ENCODE measurements at places on chromosomes 5 and 9. TPM values are rescaled to one million over a fixed set of nuclear protein-coding genes. Genes with fewer than 3 reads are reported as not detected.

- DNase-seq = no peak
Observed at GRCh38 chr9:6884101-6884500, 126.3 kb downstream of the KDM4C start.

Gene FOXD4L5
- total RNA-seq = 0.29 TPM

GRCh38 chr5:132098151-132098594 is 24.6 kb downstream of the CSF2 start:
- no peak for DNase-seq

- DNase-seq = no peak
Observed at GRCh38 chr5:52378237-52378636, 409.5 kb upstream of the ITGA1 start.

DNA sequence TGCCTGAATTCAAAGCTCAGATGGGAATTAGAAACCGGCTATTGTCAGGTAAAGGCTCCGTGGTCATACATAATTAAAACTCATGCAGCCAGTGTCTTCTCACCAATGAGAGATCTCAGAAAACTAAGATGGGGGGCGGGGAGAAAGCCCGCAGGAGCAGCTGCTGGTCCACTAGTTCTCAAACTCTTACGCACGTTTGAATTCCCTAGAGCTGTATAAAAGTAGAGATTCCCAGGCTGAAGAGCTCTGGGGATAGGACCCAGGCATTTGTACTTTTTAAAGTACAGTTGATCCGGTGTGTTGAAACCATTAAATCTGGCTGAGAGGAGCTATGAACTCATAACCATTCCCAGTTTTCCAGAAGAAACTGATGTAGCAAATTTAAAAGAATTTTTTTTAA is 68.5 kb downstream of the FRMD3 start:
- no peak for DNase-seq

DNA sequence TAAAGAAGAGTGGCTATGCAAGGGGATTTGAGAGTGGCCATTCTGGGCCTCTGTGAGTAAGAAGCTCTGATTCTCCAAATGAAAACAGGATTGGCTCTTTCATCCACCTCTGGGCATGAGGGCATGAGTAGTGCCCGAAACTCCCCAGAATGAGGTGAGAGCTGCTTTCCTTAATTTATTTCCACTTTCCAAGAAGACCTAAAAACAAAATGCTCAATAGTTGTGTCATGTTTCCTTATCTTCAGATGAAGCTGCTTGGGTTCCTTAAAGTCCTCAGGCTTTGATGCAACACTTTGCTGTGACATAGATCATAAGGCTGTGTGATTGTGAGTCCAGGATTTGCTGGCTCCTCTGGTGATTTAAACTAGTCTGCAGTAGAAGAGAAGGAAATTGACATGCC is 3.1 kb upstream of the ZCCHC10 start:
- DNase-seq = no peak

- no peak for DNase-seq
Observed at GRCh38 chr5:88824892-88825583, 57.9 kb downstream of the MEF2C start.

GRCh38 chr9:36999728-37000333 is 34.2 kb downstream of the PAX5 start:
- no peak for DNase-seq

Gene SH3TC2
- total RNA-seq = 2.2 TPM

GRCh38 chr5:139885857-139886208 is 90.2 kb downstream of the PSD2 start:
- DNase-seq = no peak

DNA sequence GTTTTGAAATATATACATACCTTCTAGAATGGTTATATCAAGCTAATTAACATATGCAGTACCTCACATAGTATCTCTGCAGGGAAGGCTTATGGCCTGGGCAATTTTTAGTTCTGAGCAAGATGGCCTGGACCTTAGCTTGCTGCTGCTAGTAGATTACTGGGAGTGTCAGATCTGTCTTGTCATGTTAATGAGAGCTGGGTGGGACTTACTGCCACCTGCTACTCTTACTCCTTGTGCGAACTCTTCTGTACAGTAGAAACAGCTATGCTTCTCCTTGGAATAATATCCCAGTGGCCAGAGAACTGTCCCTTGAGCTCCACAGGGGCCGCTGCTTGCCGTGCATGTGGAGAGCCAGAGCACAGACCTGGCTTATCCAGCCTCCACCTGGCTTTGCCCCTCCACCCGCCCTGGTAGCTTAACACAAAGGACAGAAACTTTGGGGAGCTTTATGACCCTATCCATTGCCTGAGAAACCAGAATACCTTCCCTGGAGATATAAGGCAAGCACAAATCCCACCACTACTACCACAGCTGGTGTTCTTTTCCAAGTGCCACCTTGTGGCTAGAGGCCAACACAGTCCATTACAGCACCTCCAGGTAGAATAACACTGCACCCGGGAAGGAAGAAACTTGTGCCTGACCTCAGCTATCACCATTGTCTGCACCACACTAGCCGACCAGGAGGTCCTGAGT is 74.4 kb upstream of the RUSC2 start:
- no peak for DNase-seq

DNA sequence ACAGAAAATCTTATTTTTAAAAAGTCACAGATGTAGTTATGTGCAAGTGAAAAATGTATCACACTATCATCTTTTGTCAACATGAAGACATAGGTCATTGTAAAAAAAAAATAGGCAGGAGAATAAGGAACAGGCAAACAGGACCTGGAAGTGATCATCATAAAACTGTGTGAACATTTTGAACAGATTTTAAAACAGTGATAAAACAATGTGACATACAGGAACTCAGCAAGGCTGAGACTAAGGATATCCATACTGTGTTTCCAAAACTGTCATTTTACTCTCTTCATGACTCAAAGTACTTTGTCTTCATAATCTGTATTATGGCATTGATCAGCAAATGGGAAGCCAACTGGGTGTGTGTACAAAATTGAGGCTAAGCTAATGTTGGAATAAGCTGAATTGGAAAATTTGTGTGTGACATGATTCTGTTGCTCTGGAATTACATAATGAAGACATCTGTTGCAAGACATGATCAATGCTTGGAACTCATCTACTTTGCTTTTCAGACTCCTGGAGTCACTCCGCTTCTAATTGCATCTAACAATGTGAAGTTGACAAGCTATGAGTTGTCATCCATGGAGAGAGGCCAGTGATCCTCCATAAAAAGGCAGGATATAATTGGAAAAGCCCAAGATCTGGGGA is 978.7 kb upstream of the NUDT12 start:
- DNase-seq = no peak

DNA sequence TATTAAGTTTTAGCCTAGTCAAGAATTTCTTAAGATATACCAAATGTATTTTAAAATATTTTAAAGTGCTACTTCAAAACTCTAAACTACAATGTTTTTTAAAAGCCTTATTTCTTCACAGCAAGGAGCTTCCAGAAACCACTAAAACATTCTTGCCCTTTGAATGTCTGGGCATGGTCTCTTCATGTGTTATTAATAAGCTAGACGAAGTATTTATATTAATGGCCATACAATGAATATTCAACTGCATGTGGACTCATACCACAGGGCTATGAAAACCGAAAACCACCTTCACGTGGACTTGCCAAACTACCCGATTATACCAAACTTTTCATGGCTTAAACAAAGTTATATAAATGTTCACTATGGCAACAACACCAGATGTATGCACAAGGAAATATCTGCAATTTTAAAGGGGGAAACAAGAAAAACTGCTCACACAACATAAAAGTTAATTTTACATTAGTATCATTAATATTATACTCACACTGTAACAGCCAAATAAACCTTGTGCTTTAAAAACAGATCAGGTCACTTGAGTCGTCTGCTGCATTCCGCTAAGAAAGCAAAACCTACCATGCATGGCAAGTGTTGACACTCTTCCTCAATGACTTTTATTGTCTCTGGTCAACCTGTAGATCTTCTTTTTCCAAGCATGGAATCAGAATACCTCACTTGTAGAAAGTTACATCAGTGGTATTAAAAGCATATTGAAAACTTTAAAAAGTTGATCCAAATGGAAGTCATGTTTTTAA is 246.3 kb downstream of the BNC2 start:
- DNase-seq = no peak

Gene IL4
- total RNA-seq = not detected

- DNase-seq = no peak
Observed at GRCh38 chr9:118533850-118534249, 829.6 kb downstream of the TLR4 start.

DNA sequence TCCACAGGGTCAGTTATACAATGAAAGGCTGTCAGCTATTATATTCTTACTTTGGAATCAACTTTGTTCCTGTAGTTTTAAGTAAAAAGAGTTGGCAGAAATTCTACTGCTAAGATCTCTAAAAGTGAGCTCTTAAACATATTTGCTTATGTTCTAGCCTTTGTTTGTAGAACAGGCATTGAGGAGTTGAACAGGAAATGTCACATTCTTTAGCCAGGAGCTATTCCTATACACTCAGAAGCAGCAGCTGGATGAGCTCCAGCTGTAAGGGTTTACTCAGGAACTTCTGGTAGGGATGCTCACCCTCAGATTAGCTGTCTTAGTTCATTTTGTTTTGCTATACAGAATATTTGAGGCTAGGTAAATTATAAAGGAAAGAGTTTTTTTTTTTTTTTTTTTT is 22.4 kb upstream of the SPINK14 start:
- peak; percentile 24 for DNase-seq

Gene SNCAIP
- total RNA-seq = 2.7 TPM

Gene CDH9
- total RNA-seq = not detected

Gene TAF1L
- total RNA-seq = not detected

Gene ARL14EPL
- not detected for total RNA-seq

Gene SPATA6L
- total RNA-seq = 4.9 TPM

- DNase-seq = no peak
Observed at GRCh38 chr5:102368392-102368791, 72.3 kb upstream of the SLCO4C1 start.

Gene BAAT
- not detected for total RNA-seq

Gene SLC1A1
- total RNA-seq = 37.0 TPM

Gene LOX
- 4.6 TPM for total RNA-seq

- DNase-seq = no peak
Observed at GRCh38 chr5:115684513-115685037, 58.7 kb upstream of the TMED7 start.

- DNase-seq = no peak
Observed at GRCh38 chr9:95266649-95267048, 50.9 kb downstream of the FANCC start.

GRCh38 chr9:87500491-87501270 is 3.0 kb downstream of the DAPK1 start:
- no peak for DNase-seq

DNA sequence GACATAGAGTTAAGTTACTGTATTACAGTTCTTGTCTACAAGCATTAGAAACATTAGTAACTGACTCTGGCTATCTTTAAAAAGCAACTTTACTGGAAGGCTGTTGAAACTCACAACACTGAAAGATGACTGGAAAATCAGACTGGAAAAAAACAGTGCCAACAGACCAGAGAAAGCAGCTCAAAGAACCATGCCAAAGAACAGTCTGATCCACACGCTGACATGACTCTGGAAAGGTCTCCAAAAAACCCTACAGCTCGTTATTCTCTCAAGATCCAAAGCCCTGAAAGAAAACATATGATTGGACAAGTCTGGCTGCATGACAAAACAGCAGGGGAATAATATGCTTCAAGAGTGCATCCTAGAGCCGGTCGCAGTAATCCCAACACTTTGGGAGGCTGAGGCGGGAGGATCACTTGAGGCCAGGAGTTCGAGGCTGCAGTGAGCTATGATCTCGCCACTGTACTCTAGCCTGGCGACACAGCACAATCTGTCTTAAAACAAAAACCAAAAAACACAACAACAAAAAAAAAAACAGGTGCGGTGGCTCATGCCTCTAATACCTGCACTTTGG is 5.6 kb downstream of the GOLPH3 start:
- DNase-seq = no peak

Gene C5orf58
- not detected for total RNA-seq

- DNase-seq = no peak
Observed at GRCh38 chr5:60184606-60185005, 291.1 kb upstream of the PDE4D start.

GRCh38 chr9:79616013-79616412 is 44.2 kb downstream of the TLE4 start:
- DNase-seq = no peak

- DNase-seq = no peak
Observed at GRCh38 chr9:109258481-109259302, 62.2 kb downstream of the EPB41L4B start.

DNA sequence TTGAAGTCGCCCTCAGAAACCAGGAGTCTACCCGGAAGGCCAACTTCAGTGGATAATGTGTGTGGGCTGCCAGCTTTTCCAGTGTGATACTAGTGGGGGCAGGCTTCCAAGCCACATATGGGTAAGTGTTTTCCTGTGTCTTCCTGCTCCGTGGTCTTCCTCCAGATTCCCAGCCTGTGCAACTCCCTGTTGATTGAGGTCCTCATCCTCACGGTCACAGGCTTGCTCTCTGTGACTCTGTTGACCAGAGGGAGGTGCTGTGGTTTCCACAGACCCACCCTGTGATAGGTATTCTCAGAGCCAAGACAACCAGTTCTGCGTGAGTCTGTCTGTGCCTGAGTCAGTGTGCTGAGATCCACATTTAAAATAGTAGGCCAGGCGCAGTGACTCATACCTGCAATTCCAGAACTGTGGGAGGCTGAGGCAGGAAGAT is 388.0 kb upstream of the IRX2 start:
- no peak for DNase-seq

GRCh38 chr5:138805096-138805495 is 51.9 kb downstream of the CTNNA1 start:
- DNase-seq = no peak

Gene UBQLN1
- 74.3 TPM for total RNA-seq

DNA sequence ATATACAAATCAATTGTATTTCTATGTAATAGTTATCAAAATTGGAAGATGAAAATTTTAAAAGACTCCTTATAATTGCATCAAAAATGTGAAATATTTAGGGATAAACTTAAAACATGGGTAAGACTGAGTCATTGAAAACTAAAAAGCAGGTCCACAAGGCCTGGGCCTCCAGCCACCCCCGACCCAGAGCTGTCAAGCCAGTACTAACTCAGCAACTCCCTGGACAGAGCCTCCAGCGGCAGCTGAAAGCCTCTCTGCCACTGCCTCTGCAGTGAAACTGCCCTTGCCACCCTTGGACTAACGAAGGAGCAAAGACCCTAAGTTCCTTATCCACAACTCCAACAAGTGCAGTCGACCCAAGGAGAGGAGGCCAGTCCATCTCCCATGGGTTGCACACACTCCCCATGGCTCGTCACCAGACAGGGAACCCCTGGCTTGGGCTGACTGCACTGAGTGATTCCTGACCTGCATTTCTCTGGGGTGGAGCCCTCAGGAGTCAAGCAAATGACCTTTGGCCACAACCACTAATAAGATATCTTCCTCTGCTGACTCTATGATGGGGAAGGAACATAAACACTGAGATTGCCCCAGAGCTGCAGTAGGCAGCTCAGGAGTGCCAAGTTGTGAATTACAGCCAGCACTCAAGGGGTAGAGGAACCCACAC is 20.5 kb downstream of the PTGER4 start:
- no peak for DNase-seq

GRCh38 chr9:124293718-124294506 is 36.2 kb downstream of the NEK6 start:
- DNase-seq = no peak

- peak; percentile 70 for DNase-seq
Observed at GRCh38 chr5:36875051-36875789, 1.3 kb upstream of the NIPBL start.

Gene TTC16
- not detected for total RNA-seq

Measured in mucosa of descending colon (tissue), 3 donors.